Activated T-helper 1 cell treated with anti-CD3 and anti-CD28 coated beads, Interleukin-12 subunit alpha, Interleukin-12 subunit beta, Interleukin-2, Interleukin-4 antibody, amounts not matched to agents 30 ng/mL and 10 ng/mL and 1 ng/mL, durations not matched to agents 14 hours and 24 hours and 36 hours (primary cell): ENCODE measurements at places on chromosomes 4 and X.

GRCh38 chr4:151429957-151430570 lies 21.1 kb downstream of the FHIP1A start:
- H3K27me3 ChIP-seq, result peaks cover 11% of the 10 kb centered on the region
- no peaks in the 10 kb centered on the region for H3K4me1 ChIP-seq
- no peak overlapping the region for H3K4me3 ChIP-seq
- H3K36me3 ChIP-seq, result no peaks in the 10 kb centered on the region
- DNase-seq, result no peak

- H3K4me3 ChIP-seq, result no peak overlapping the region
- no peak for DNase-seq
- H3K4me1 ChIP-seq, result peaks cover 40% of the 10 kb centered on the region
- H3K27ac ChIP-seq, result no peak overlapping the region
- no peaks in the 10 kb centered on the region for H3K27me3 ChIP-seq
- H3K36me3 ChIP-seq, result peaks cover 22% of the 10 kb centered on the region
Observed at GRCh38 chr4:87079967-87080366, 140.5 kb downstream of the KLHL8 start.

GRCh38 chr4:169144061-169144600 lies 126.6 kb downstream of the SH3RF1 start:
- H3K4me3 ChIP-seq, result no peak overlapping the region
- no peak overlapping the region for H3K27ac ChIP-seq
- no peaks in the 10 kb centered on the region for H3K36me3 ChIP-seq

GRCh38 chrX:10049236-10049635 lies 82.1 kb downstream of the CLDN34 start:
- no peak for DNase-seq
- H3K4me3 ChIP-seq, result no peak overlapping the region
- H3K27me3 ChIP-seq, result no peaks in the 10 kb centered on the region
- H3K27ac ChIP-seq, result no peak overlapping the region

DNA sequence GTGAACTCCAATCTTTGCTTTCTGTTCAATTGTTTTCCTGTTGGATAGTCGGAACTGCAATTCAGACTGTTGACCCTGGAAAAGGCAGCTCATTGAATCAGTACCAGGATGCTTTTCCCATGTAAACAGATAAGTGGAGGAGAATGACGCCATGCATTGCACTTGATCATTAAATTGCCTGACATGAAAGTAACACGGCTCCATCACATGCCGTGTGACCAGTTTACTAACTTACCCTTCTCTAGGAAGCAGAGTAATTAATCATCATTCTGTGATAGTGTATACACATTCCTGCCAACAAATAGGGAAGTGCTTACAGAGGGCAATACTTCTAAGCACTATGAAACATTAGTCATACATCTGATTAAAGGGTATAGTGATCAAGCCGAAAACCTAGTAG lies 101.4 kb downstream of the PPARGC1A start:
- no peaks in the 10 kb centered on the region for H3K36me3 ChIP-seq
- H3K4me1 ChIP-seq, result no peaks in the 10 kb centered on the region
- no peak overlapping the region for H3K27ac ChIP-seq
- no peak for DNase-seq
- no peaks in the 10 kb centered on the region for H3K27me3 ChIP-seq

- H3K4me1 ChIP-seq, result no peaks in the 10 kb centered on the region
- no peaks in the 10 kb centered on the region for H3K36me3 ChIP-seq
- H3K4me3 ChIP-seq, result no peak overlapping the region
- no peak for DNase-seq
- H3K27ac ChIP-seq, result no peak overlapping the region
- peaks cover 1% of the 10 kb centered on the region for H3K27me3 ChIP-seq
Observed at GRCh38 chrX:123442764-123443163, 258.7 kb downstream of the GRIA3 start.

DNA sequence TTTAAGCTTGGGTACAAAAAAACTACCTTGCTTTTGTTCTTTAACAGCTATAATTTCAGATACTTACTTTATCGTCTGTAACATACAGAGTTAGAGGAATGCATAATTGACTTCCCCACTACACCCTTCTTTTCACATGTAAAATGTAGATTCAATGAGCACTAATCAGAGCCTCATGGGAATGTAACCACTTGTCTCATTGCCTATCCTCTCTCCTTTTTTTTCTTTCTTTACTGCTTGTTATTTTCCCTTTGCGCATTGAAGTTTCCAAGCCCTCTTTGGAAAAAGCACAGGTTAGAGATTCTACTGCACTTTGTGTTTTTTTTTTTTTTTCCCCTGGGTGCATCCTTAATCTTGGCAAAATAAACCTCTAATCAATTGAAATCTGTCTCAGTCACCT lies 965.1 kb upstream of the PABPC4L start:
- no peaks in the 10 kb centered on the region for H3K4me1 ChIP-seq
- H3K4me3 ChIP-seq, result no peak overlapping the region
- DNase-seq, result no peak
- no peaks in the 10 kb centered on the region for H3K27me3 ChIP-seq

DNA sequence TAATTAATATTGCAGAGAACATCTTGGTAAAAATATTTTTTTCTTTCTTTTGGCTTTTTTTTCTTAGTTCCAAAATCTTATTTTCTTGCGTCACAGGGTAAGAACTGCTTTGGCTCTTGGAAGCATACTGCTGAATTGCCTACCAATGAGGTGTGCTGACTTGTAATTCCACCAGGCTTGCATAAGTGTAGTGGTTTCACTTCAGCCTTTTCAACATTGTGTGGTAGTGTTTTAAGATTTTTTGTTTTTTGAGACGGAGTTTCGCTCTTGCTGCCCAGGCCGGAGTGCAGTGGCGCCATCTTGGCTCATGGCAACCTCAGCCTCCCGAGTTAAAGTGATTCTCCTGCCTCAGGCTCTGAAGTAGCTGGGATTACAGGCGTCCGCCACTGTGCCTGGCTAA lies 42.4 kb downstream of the N4BP2 start:
- H3K4me3 ChIP-seq, result no peak overlapping the region
- H3K36me3 ChIP-seq, result peaks cover 23% of the 10 kb centered on the region
- DNase-seq, result no peak
- H3K4me1 ChIP-seq, result peaks cover 8% of the 10 kb centered on the region
- H3K27ac ChIP-seq, result no peak overlapping the region

DNA sequence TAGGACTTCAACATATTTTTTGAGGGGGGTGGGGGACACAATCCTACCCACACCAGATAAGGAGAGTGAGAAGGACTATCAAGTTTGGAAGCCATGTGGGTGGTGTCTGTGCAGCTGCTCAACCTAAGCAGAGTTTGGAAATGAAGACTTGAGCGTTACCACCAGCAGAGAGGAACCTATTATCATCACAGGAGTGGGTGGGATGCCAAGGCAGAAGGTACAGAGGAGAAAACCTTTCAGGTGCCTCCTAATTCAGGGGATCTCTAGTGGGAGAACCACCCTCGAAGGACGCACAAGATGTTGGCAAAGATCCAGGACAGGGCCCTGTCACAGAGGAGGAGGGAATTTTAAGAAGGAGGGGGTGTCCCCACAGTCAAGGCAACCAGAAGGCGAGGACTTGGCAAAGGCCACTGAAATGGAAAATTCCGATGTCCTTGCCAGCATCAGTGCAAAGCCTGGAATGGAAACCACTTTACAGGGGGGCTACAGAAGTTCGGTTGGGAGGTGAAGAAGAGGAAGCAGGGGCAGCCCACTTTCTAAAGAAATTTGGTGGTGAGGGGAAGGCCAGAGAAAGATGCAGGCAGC lies 8.4 kb upstream of the GPM6B start:
- peaks cover 5% of the 10 kb centered on the region for H3K27me3 ChIP-seq
- H3K36me3 ChIP-seq, result no peaks in the 10 kb centered on the region
- H3K27ac ChIP-seq, result no peak overlapping the region
- no peak overlapping the region for H3K4me3 ChIP-seq

- no peak for DNase-seq
- H3K4me3 ChIP-seq, result no peak overlapping the region
- peaks cover 5% of the 10 kb centered on the region for H3K27me3 ChIP-seq
- H3K36me3 ChIP-seq, result no peaks in the 10 kb centered on the region
Observed at GRCh38 chr4:15182600-15183220, 180.4 kb downstream of the CPEB2 start.

DNA sequence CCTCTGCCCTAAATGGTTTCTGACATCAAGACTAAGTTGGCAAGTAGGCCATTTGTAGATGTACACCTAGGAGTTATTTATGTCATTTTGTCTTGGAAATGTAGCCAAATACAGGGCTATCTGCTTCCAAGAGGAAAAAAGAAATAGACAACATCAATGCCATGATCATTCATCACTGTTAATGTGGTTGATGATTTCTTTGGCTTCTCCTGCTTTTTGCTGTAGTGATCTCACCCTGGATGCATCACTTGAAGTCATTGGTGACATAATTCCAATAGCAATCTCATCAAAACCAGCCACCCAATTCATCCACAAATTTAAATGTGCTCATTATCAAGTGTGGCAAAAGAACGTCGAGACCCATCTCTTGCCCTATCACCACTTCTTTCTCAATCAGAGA lies 222.6 kb upstream of the PPARGC1A start:
- H3K4me3 ChIP-seq, result no peak overlapping the region
- no peaks in the 10 kb centered on the region for H3K36me3 ChIP-seq
- DNase-seq, result no peak
- H3K27me3 ChIP-seq, result no peaks in the 10 kb centered on the region

DNA sequence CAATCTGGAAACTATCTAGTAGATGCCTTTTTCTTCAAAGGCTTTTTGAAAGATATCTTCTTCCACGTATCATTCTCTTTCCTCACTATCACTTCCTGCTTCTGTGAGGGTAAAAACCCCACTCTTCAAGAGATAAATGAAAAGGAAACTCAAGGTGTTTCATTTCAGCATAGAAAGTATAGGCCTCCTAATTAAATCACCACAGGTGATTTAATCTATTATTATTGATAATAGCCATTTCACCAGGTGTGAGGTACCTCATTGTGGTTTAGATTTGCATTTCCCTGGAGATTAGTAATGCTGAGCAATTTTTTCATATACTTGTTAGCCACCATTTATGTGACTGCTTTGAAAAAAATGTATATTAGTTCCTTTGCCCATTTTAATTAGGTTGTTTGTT lies 92.0 kb upstream of the EMCN start:
- no peaks in the 10 kb centered on the region for H3K36me3 ChIP-seq
- no peaks in the 10 kb centered on the region for H3K4me1 ChIP-seq
- H3K27ac ChIP-seq, result no peak overlapping the region
- no peaks in the 10 kb centered on the region for H3K27me3 ChIP-seq

- H3K4me3 ChIP-seq, result no peak overlapping the region
- DNase-seq, result no peak
- peaks cover 52% of the 10 kb centered on the region for H3K4me1 ChIP-seq
- no peak overlapping the region for H3K27ac ChIP-seq
Observed at GRCh38 chr4:48722509-48723446, 57.3 kb downstream of the FRYL start.

GRCh38 chr4:78601013-78601412 lies 49.4 kb downstream of the ANXA3 start:
- no peak overlapping the region for H3K4me3 ChIP-seq
- no peak for DNase-seq
- no peaks in the 10 kb centered on the region for H3K27me3 ChIP-seq
- H3K4me1 ChIP-seq, result no peaks in the 10 kb centered on the region

GRCh38 chrX:39427906-39428305 lies 626.6 kb downstream of the MID1IP1 start:
- H3K27me3 ChIP-seq, result no peaks in the 10 kb centered on the region
- DNase-seq, result no peak

- H3K36me3 ChIP-seq, result peaks cover 25% of the 10 kb centered on the region
- no peaks in the 10 kb centered on the region for H3K27me3 ChIP-seq
- H3K27ac ChIP-seq, result peak overlapping the region; percentile 95
- peak overlapping the region; percentile 59 for H3K4me3 ChIP-seq
Observed at GRCh38 chr4:99847362-99847976, 30.8 kb downstream of the DAPP1 start.

DNA sequence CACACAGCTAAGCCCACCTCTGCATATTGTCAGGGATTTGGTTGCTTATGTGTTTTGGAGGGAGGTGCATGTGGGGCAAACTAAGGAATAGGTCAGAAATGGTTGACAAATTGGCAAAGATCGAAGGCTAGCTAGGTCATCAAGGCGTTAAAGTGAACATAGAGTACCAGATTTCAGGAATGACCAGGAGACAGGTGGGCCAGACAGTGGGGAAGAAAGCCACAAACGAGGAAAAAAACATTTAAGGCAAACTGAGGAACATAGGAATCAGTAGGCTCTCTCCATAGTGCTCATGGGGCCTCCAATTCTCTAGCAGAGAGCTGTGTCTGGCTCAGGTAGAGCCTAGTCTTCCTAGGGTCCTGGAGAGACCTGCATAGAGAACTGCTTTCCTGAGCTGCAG lies 57.4 kb downstream of the CNGA2 start:
- H3K27me3 ChIP-seq, result no peaks in the 10 kb centered on the region
- H3K4me1 ChIP-seq, result no peaks in the 10 kb centered on the region
- H3K4me3 ChIP-seq, result no peak overlapping the region
- no peak overlapping the region for H3K27ac ChIP-seq
- no peaks in the 10 kb centered on the region for H3K36me3 ChIP-seq
- DNase-seq, result no peak

DNA sequence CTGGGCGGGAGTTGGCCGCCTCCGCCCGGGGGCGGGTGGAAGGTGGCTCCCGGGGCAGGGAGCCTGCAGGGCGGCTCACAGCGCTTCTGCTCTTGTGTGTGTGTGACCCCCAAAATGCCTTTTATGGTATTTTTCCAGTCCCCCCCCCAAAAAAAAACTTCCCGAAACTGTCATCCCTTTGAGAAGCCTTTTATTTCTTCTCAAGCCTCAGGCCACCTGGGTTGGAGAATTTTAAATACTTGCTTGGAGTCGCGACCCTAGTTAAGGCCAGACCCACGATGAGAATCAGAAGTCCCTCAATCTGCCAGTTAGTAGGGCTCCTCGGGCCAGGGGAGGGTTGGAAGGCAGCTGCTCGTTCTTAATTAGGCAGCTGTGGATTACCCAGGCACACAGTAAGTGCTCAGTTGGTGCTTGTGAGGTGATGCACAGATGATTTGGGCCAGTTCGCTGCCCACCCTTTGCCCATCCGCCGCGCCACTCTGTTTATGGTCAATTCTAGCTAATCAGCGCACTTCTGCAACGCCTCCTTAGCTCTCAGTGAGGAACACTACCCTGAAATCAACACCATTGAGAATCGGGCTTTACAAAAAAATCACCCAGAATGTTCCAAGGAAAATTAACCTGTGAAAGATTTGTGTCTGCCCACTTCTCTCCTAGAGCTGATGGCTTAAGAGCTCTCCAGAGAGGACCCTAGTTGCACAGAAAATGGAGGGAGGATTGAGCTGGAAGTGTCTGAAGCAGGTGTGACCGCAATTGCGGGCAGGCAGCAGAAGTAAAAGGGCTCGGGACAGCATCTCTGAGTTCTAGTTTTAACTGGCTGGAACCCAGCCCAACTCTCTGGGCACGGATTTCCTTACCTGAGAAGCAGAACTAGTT lies 648 bp upstream of the SCD5 start:
- DNase-seq, result no peak
- H3K36me3 ChIP-seq, result no peaks in the 10 kb centered on the region
- peak overlapping the region; percentile 79 for H3K4me3 ChIP-seq
- peaks cover 64% of the 10 kb centered on the region for H3K27me3 ChIP-seq
- H3K27ac ChIP-seq, result no peak overlapping the region

- no peaks in the 10 kb centered on the region for H3K36me3 ChIP-seq
- H3K4me3 ChIP-seq, result no peak overlapping the region
- no peak overlapping the region for H3K27ac ChIP-seq
- no peak for DNase-seq
- H3K4me1 ChIP-seq, result no peaks in the 10 kb centered on the region
Observed at GRCh38 chrX:30248854-30249253, 1.9 kb downstream of the MAGEB1 start.
